Progenitor cell of endocrine pancreas (in vitro differentiated cells): ENCODE measurements at places on chromosomes 4 and X.

- no peak for DNase-seq
These were observed 609.8 kb upstream of the GALNTL6 start for GRCh38 chr4:171203425-171203824.

GRCh38 chr4:23685471-23685870 lies 204.4 kb downstream of the PPARGC1A start:
- DNase-seq, result no peak

- DNase-seq, result no peak
These were observed 148.4 kb upstream of the GPC4 start for GRCh38 chrX:133563705-133564104.

DNA sequence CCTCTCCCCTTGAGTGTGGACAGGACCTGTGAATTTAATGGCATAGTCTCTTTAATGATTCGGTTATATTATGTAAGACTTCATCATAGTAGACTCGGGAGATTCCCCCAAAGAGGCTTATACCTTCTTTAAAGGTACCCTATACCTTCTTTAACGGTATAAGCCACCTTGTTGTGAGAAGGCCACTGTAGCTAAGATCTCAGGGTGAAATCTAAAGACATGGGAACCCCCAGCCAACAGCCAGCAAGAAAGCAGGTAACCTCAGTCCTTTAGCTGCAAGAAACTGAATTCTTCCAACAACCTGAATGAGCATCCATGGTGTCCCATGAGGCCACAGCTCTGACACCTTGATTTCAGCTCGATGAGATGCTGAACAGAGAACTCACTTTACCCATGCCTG lies 931 bp downstream of the DDX60 start:
- DNase-seq, result no peak

GRCh38 chr4:25810461-25811373 lies 52.1 kb downstream of the SEL1L3 start:
- no peak for DNase-seq

DNA sequence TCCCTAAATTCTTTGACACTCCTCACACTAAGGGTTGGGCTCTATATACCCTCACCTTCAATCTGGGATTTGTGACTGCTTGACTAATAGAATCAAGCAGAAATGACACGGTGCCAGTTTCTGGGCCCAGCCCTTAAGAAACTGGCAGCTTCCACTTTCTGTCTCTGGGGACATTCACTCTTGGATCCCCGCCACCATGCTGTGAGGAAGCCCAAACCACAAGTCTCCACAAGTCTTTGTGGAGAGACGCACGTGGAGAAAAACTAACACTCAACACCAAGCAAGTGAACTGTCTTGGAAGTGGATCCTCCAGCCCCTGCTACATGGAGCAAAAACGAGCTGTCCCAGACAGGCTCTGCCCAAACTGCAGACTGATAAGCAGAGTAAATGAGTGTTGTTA lies 1.1 kb upstream of the EDNRA start:
- DNase-seq, result no peak

DNA sequence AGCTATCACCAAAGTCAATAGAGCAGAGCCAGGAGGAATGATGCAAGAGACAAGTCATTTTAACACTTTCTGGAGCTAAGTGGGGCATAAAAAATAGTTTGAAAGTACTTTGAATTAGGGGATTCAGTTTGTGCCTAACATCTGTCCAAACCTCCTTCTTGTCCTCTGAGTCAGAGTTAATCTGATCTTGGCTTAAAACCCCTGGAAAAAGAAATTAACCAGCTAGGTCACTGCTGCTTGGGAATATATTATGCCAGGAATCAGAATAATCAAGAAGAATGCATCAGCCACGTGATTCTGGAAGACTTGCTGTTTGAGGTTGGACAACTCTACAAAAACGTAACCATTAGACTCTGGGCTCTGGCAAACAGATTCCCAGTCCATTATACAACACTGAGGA lies 45.3 kb upstream of the EDA2R start:
- DNase-seq, result no peak

DNA sequence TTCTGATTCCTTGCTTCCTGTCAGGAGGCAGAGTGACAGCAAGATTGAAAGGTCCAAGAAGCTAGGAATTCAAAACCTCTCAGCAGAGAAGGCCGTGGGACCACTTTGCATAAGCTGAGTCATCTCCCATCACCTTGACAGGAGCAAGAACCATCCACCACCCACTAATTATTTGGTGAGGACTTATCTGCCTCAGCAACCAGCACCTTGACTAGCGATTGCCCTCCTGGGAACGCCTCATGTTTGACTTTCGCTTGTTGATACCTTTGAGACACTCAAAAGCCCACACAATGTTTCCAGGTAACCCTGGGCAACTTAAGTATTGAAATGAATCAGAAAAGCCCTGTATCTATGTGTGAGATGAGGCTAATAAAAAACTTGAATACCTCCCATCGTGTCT lies 233.5 kb upstream of the GYPA start:
- no peak for DNase-seq
